ENCODE measurements at places on chromosomes 13 and 19.

- DNase-seq, result no peak
Measured at GRCh38 chr13:22120646-22121045, 449.8 kb downstream of the FGF9 start.

GRCh38 chr19:11558881-11559828, at the start of gene ELOF1:
TSS of gene ELOF1 (minus strand) at chr19:11559230. CDS start at chr19:11554347, 4,883 bp downstream.
- DNase-seq, result peak; percentile 90

GRCh38 chr19:3607303-3608078, 816 bp upstream of the TBXA2R start:
- DNase-seq, result no peak

DNA sequence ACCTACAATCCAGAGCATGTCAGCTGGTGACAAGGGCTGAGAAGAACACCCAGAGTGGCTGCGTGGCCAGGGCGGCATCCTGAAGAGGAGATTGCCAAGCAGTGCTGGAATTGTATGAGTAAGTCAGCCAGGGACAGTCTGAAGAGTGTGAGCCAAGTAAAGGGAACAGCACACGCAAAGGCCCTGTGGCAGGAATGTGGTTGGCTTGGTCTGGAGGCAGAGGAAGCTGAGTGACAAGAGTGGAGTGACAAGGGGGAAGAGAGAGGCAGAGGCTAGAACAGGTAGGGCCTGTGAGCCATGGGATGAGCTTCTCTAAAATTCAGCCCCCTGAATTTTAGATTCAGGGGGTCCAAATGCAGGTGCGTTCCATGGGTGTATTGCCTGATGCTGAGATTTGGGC, 53.7 kb upstream of the UQCRFS1 start:
- DNase-seq, result no peak

DNA sequence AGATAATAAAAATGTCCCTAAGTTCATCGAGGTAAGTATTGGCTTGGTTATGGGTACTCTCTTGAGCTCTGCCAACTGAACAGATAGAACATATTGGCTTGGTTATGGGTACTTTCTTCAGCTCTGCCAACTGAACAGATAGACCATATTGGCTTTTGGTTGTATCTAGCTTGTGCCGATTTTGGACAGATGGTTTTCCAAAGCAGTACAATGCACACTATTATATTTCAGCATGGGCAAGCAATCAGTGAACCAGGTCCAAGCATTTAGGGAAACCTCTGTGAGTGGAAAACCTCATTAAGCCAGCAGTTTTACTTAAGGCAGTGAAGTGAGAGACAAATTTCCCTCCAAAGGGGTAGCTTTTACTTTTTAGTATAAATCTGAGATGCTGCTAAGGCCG, 1440.5 kb upstream of the SPRY2 start:
- no peak for DNase-seq
